Renal pelvis (tissue), 12 donors: ENCODE measurements at places on chromosomes 11 and 22. TPM values are rescaled to one million over a fixed set of nuclear protein-coding genes. Genes with fewer than 3 reads are reported as not detected.

- no peak for DNase-seq
These were observed 864.5 kb downstream of the NTM start for GRCh38 chr11:132234878-132235277.

The RAB3IL1 gene
- 27.1 TPM for polyA plus RNA-seq

The OTOG gene
- polyA plus RNA-seq: 0.59 TPM

DNA sequence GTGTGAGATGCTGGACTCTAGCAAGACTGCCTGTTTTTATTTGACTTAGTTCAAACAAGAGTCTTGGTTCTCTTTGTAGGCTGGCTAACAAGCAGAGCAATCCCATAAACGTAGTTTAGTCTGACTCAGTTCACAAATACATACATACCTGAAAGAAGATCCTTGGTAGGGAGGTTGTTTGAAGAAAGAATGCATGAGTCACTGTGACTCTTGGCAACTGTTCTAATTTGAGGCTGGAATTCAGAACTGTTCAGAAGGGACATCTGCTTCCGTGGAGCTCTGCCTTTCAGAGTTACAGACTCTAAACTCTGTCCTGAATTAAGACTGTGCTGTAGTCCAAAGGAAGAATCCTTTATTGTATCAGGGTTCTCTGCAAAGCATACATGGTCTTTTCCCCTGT is 32.2 kb downstream of the C2CD3 start:
- DNase-seq: peak; percentile 2

DNA sequence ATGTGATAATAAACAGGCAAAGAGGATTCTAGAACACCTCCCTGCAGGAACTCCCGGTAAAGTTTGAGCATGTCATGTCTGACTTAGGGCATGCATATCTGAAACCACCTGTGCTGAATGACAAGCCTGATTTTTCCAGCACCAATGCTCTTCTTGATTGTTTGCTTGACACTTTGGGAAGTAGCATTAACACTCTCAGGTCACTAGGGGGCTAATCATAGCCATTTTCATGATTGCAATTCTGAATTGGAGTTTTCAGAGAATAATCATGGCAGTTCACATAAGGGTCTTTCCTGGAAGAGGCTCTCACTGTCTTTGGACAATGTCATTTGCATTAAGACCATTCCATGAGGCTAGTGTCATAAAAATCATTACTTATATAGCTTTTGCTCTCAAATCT is 234.4 kb upstream of the MTNR1B start:
- DNase-seq: no peak

GRCh38 chr11:111417011-111417765 is 38.1 kb upstream of the POU2AF1 start:
- no peak for DNase-seq

DNA sequence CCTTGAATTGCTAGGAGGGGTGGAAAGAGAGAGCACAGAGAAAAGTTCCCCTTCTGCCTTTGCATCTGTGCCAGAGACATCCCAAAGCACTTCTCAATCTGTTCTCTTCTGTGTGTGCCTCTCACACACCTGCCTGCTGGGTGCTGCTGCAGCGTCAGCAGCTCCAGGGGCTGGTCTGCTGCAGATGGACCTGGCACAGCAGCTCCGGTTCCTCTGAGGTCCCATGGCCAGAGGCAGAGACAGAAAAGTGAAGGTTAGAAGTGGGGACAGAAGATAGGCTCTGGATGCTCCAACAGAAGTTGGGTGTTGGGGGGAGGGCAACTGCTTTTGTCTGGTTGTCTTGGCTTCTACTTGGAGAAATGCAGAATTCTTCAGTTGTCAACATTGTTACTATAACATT is 48.9 kb upstream of the KIRREL3 start:
- no peak for DNase-seq

DNA sequence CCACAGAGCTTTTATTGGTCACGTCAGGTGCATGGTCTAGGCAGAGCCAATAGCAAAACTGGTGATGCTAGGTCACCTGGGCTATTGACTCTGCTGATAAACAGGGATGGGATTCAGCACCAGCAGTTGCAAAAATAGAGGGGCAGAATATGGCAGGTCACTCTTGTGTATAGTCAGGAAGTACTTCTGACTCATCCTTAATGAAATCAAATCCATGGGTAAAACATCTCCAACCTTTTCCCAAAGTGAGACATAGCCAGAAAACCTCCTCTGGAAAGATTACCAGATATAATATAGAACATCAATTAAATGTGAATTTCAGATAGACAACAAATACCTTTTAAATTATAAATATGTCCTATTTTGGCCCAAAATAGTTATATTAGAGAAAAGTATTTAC is 383.2 kb downstream of the METTL15 start:
- no peak for DNase-seq

DNA sequence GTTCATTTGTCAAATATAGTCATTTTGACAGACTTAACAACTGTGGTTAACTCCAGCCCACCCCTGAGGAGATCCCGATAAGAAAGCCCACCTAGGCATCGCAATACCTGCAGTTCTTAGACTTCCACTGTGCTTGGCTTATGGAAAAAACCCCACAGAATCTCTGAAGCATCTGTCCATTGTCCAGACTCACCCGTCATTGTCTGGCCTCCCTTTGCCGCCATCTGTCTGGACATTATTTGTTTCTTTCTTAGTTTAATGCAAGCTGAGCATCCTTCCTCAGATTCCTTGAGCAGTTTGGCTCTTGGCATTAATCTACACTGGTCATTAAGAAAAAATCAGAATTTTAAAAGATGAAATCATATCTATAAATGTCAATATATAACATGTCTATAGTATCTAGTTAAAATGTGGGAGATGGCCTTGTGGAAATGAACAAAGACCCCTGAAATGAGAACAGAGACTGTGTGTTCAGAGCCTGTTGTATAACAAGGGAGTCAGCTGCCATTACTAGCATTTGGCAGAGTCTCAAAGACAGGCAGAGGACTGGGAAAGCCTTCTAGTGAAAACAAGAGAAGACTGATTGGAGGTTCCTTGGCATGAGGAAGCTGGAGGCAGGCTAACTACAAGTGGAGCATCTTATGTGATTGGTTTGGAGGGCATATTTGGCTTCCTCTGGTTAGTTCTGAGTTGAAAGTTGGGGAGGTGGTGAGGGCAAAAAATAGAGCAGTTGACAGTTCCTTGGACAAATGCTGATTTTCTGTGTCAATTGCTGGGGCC is 80.4 kb downstream of the SPON1 start:
- no peak for DNase-seq

GRCh38 chr11:81869351-81870065 is 864.2 kb downstream of the FAM181B start:
- no peak for DNase-seq

GRCh38 chr11:132493801-132494200 is 1038.5 kb downstream of the OPCML start:
- DNase-seq: no peak

DNA sequence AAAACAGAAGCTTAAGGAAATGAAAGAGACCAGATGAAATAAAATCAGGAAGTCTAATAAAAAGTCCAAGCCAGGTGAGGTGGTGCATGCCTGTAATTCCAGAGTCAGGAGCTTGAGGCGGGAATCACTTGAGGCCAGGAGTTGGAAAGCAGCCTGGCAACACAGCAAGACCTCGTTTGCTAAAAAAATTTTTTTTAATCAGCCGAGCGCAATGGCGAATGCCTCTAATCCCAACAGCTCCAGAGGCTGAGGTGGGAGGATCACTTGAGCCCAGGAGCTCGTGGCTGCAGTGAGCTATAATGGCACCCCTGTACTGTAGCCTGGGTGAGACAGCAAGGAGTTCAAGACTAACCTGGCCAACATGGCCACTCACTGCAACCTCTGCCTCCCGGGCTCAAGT is 8.0 kb downstream of the RAB6A start:
- DNase-seq: no peak

The GUCY1A2 gene
- 2.0 TPM for polyA plus RNA-seq

GRCh38 chr22:50739279-50739691 is 1.3 kb downstream of the ACR start:
- no peak for DNase-seq

GRCh38 chr22:46654426-46654825 is 34.2 kb downstream of the GRAMD4 start:
- DNase-seq: no peak

DNA sequence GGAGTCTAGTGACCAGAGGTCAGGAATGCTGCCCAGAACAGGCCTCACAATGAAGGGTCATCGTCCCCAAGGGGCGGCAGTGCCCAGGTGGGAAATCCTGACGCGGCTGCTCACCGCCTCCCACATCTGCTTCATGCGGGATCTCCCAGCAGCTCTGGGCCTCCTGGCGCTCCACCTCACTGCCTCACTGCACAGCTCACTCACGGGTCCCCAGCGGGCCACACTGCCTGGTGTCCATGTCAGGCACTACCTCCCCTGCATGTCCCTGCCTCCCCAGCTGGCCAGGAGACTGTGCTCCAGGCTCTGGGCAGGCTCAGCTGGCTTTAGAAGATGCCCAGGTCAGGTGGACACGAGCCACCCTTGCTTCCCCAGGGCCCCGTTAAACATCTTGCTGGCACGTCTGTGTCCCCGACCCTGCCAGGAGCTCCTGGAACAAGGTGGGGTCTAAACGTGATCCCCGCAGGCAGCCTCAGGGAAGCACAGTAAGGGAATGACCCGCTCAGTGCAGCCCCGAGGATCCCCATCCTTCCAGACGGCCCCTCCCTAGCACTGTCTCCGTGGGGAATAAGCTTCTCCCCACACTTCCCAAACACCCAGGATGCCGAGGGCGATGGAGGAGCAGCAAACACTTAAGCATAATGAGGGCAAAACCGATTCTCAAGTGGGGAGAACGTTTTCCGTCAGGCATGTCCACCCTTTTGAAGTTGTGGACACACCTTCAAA is 93.2 kb downstream of the TRMU start:
- DNase-seq: no peak

The TIMP3 gene
- polyA plus RNA-seq: 130 TPM
